ENCODE measurements at places on chromosomes 4 and X.

- DNase-seq, result no peak
These were observed 6.9 kb downstream of the KLHL8 start for GRCh38 chr4:87213421-87214075.

DNA sequence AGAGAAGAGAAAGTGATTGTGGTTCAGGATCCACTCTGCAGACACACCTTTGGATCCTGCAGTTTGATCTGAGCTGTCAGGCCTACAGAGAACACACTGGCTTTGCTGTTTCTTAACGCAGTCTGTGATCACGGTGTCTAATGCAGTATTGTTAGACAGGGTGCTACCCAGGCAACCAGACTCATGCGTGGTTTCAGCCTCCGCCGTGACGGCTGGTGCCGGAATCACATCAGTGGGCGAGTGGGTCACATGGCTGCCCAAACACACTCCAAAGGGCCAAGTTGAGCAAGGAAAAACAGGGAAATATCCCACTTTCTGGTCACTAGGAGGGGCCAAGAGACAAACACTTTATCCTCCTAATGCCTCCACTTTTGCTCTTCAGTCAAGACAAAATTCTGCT lies 27.5 kb downstream of the CCDC149 start:
- no peak for DNase-seq

DNA sequence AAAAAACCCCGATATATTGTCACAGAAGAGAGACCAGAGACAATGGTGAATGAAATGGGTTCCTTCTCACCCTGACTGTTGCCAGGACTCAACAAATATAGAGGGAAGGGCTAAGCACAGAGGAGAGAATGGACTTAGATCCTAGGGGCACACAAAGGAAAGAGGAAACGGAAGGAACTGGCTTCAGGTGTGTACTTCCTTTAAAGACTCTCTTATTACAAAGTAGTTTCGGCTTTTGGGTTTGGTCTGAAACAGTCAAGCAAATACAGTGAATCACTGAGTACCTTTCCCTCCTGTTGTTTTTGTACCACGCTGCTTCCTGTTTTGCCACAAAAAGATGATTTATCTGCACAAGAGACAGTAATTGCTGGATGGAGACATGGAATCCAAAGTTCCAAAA lies 46.1 kb upstream of the S100G start:
- no peak for DNase-seq

GRCh38 chrX:2664502-2664901 lies 26.6 kb upstream of the CD99 start:
- DNase-seq, result no peak

GRCh38 chr4:1851575-1852410 lies 4.2 kb downstream of the LETM1 start:
- DNase-seq, result no peak

DNA sequence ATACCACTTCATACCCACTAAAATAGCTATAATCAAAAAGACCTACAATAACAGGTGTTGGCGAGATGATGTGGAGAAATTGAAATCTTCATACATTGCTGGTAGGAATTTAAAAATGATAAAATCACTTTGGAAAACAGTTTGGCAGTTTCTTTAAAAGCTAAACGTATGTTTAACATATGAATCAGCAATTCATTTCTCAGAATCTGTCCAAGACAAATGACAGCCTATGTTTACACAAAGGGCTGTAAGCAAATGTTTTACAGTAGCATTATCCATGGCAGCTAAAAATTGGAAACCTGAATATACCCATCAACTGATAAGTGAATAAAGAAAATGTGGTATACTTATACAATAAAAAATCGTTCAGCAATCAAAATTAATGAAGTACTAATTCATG lies 33.0 kb upstream of the ABCG2 start:
- DNase-seq, result no peak

- DNase-seq, result no peak
These were observed 379.9 kb downstream of the TRAM1L1 start for GRCh38 chr4:116705466-116705865.

DNA sequence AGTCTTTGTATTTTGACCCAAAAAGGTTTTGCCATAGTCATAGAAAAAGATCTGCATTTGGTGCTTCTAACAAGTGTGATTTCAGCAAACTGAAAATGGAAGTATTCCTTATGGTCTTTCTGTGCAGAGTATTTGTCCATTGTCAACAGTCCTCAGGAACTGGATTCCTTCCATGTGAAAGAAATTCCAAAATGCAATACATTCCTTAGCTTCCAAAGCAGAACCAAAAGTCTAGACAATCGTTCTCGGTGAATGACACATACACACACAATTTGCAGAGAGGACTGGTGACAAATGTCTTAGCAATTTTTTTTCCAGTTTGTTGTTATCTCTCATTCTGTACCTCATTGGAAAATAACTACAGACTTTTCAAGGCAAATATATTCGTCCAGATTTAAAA lies 562.2 kb upstream of the SLIT2 start:
- no peak for DNase-seq

DNA sequence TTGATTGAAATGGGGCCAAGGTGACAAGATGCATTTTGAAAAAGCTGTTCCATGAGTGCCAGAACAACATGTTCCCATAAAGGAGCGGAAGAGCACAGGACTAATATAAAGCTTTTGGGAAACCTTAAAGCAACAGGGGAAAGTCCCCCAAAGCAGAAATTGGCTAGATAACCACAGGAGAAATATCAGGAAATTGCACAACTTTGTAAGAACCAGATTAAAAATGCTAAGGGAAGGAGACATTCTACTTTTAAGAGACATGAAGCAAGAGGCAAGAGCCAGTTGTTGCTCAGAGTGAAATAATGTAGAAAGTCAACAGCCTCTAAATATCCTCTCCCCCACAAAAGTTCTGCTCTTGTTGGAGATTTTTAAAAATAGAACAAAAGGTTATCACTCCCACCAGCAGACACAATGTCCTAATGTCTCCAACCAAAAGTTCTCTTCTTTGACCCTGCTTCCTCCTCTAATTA lies 85.2 kb upstream of the LNX1 start:
- DNase-seq, result no peak

GRCh38 chrX:77743720-77744119 lies 42.3 kb downstream of the ATRX start:
- DNase-seq, result no peak

DNA sequence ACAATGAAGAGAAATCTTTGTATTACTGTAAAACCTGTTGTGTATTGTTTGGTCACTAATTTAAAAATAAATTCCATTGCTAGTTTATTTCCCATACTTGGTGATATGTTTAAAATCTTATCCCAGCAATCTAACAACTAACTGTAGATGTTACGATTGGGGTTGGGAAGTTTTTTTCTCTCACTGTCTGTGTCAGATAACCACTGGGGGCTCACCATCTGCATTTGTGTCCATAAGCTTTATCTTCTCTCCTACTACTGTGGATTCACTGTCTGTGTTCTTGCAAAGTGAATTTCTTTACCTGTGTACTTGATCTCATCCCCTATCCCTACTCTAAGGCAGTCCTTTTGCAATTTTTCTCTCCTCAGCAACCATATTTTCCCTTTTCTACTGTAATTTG lies 81.3 kb downstream of the STIM2 start:
- DNase-seq, result no peak

- DNase-seq, result no peak
These were observed 23.1 kb downstream of the ACSL1 start for GRCh38 chr4:184802697-184803015.

DNA sequence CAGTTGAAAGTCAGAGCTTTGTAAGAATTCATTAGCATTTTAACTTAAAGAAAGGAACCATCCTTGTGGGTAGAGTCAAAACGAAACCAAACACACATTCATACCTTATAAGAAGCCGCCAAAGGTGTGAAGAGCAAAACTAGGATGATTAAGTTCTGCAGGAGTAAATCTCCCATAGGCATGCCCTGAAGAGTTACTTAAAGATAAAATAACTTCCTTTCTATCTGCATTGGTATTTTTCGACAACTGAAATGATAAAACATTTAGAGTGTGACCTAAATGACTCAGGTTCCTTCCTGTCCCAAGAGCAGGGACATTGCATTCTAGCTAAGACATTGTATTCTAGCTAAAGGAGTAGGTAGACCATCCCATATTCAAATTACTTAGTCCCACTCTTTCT lies 75.3 kb downstream of the BCOR start:
- no peak for DNase-seq

DNA sequence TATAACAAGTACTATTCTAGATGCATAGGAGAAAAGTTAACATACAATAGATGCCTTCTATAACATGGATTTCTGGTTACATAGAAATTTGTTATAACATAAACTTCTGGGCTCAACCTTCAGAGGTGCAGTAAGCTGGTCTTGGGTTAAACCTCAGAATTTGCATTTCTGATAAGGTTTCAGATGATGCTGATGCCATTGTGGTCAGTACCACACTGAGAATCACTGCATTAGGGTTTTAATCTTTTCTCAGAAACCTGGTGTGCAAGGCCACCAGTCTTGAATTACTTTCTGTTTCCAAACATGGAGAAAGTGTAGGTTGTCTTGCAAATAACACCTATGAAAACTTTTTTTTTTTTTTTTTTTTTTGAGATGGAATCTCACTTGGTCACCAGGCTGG lies 146.2 kb downstream of the SPOCK3 start:
- DNase-seq, result no peak

GRCh38 chrX:150363561-150364346 lies 637 bp downstream of the MAMLD1 start:
- DNase-seq, result no peak

DNA sequence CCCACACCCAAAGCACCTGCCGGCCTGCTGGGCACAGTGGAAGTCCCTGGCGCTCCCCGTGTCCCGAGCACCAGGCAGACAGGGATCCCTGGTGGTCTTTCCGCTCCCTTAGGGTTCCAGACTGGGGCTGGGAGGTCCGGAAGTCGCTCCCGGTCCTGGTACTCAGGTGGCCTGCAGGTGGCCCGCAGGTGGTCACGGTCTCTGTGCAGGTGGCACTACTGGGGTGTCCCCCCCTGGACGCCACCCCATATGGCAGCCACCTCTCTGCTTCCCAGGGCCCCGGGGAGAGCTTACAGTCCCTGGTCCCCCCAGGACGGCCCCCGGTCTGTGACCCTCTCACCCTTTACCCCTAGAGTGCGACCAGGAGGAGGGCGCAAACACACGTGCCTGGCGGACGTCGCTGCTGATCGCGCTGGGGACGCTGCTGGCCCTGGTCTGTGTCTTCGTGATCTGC lies 13.6 kb downstream of the SLC25A6 start:
- DNase-seq, result no peak

DNA sequence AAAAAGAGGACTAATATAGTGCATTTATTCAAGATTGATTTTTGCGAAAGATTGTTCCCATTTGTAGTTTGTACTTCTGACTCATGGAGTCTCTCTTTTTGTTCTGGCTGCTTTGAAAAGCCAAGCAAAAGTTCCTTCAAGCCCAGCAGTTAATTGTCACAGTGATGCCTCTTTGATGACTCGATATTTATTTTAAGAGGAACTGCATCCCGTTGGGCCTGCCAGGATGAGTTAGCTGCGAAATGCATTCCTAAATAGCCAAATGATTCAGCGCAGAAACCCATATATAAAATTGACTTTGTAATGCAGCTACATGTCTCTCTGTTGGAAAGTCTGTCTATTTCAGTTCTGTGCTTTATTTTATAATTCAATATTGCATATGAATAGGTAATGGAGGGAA lies 295.1 kb downstream of the GBA3 start:
- no peak for DNase-seq

- DNase-seq, result no peak
These were observed 161.9 kb downstream of the PTTG2 start for GRCh38 chr4:38122060-38122459.

DNA sequence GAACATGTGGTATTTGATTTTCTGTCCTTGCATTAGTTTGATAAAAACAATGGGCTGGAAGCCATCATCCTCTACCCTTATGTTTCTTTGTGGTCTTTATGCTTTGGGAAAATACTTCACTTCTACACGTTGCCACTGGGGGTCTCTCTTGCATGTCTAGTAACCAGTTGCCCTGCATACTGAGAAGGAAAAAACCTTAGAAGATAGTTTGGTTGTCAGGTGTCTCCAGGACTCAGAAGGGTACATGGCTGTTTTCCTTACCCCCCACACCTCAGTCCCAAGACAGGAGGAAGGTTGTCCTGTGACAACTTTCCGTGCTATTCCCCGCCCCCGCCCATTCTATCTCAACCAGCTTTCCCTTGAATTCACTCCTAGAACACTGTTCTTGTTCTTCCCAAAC lies 62.1 kb upstream of the LANCL3 start:
- peak; percentile 2 for DNase-seq

DNA sequence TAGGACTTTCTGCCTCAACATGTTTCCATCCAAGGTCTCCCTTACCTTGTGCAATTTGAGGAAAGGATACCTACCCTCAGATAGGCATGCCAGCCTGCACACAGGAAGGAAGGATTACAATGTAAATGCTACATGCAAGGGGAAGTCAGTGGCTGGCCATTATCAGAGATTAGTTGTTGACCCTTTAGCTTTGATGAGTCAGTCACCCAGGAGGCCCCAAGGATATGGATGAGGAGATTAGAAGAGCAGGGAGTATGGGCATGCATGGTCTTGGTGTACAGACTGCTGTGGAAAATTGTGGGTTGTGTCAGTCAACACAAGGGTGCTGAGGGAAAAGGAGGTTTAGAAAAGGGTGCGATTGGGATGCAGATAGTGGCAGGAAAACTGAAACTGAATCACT lies 92.0 kb downstream of the GUCY2F start:
- no peak for DNase-seq

DNA sequence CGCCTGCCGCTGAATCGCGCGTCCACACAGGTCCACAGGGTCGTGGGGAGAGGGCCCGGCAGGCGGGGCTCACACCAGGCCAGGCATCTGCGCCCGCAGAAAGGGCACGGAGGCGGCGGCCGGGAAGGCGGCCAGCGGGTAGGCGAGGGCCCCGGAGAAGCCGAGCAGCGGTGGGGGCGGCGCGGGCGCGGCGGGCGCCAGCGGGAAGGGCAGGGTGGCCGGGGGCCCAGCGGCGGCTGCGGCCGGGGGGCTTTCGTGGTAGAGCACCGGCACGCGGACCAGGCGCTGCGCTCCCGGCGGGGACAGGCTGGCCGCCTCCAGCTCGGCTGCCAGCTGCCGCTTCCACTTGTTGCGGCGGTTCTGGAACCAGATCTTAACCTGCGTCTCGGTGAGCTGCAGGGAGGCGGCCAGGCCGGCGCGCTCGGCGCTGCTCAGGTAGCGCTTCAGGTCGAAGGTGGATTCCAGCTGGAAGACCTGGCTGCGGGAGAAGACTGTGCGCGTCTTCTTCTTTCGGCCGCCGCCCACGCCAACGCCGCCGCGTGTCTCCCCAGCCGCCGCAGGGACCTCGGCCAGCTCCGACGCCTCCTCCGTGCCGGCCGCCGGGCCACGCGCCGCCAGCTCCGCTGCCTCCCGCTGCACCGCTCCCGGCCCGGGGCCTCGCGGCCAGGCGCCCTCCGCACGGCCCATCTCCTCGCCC lies 3.9 kb downstream of the HMX1 start:
- DNase-seq, result no peak

DNA sequence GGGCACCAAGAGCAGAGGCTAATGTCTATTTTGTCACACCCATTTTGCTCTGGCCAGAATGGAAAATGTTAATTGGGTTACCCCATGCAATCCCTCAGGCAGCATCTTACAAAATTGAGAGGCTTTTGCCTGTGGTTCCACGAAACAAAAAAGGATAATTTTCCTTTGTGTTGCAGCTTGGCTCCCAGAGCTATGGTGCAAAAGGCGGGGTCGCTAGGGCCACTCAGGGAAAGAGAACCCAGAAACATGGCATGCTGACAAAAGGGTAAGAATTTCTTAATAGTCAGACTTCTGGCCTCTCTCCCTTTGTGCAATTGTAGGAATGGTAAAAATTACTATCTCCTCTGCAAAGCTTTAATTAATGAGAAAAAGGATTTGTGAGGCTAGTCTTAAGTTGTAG lies 119.6 kb upstream of the BANK1 start:
- no peak for DNase-seq

- no peak for DNase-seq
These were observed 4.5 kb upstream of the RHOXF1 start for GRCh38 chrX:120120223-120120622.
